ENCODE measurements at places on chromosomes 7 and 10.

- no peak for DNase-seq
Observed at GRCh38 chr10:72483471-72483870, 128.8 kb upstream of the DNAJB12 start.

DNA sequence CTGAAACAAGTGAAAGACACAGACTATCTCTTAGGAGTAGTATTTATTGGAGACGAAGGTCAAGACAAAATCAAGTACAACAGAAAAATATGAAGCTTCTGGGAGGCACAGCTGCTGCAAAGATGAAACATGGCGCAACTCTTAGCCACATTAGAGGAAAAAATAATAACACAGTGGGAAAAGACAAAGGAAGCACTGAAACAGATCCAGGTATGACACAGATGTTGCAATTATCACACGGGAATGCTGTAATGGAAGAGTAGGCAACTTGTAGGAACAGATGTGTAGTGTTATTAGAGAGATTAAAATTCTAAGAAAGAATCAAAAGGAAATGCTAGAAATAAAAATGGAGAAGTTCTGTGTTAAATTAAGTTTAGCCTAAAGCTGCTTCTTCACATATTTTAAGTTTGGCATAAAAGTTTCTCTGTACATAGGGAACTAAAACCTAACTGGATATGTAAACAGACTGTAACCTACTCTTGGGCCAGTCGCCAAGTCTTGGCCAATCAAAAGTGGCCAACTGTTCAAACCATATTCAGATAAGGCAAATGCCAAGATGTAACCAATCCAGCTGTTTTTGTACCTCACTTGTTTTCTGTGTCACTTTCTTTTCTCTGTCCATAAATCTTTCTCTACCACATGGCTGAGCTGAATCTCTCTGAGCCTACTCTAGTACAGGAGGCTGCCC, 1132.0 kb upstream of the LRRTM3 start:
- DNase-seq = no peak

- DNase-seq = no peak
Observed at GRCh38 chr10:75540981-75541380, 109.6 kb downstream of the LRMDA start.

DNA sequence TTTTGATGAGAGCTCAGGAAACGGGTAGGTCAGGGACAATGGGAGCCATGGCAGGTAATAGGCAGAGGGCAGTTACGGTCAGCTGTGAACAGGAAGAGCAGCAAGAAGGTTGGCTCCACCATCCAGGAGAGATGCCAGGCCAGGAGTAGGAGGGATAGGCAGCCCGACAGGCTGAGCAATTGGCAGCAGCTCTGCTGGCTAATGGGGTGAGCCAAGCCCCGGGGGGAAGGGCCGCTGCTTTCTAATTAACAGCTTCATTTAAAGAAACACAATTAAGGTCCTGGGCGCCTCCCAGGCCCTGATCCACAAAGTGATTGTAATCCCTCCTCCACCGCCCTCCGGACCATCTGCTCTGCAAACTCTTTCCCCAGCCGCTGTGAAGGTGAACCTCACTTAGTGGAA, 23.7 kb downstream of the SH2B2 start:
- no peak for DNase-seq

- DNase-seq = no peak
Observed at GRCh38 chr10:7988989-7989388, 65.5 kb upstream of the GATA3 start.
